ENCODE measurements at places on chromosomes 3 and 15.
A peak's percentile ranks its signal among the peaks of the same experiment; 100 is the strongest.

DNA sequence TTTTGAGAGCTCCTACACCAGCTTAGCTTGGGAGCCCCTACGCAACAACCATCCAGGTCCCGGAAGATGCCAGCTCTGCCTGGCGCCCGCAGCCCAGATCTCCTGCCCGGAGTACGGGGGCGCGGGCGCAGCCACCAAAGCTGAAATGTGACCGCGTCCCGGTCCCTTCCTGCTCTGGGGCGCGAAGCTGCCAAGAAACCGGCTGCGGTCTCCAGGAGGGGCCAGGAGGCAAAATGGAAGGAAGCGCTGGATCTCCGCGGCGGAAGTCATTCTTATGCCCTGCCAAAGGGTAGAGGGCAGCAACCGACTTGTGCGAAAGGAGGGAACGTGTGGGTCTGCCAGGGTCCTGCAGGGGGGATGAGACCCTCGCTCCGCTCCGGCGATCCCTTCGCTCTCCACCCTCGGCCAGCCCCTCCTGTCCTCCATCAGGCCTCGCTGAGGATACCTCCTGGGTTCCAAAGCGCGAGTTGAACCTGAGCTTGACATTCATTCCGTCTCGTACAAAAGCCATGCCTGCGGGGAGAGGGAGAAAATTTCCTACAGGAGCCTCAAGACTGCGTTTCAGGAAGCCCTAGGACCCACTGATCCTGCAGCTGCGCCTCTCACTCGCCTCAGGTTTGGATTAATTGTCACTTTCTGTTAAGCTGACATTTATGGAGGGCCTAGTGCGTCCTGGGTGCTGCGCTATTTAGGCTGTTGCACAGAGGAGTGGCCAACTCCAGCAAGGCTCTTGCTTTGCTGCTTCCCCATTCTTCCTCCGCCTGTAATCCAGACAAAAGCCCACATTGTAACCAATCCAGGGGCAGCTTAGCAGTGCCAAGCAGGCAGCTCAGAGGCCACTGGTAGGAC lies 98.3 kb upstream of the VGLL3 start:
- peak; percentile 17 for DNase-seq

GRCh38 chr3:174755833-174756829 lies 103.0 kb upstream of the NAALADL2 start:
- no peak for DNase-seq

DNA sequence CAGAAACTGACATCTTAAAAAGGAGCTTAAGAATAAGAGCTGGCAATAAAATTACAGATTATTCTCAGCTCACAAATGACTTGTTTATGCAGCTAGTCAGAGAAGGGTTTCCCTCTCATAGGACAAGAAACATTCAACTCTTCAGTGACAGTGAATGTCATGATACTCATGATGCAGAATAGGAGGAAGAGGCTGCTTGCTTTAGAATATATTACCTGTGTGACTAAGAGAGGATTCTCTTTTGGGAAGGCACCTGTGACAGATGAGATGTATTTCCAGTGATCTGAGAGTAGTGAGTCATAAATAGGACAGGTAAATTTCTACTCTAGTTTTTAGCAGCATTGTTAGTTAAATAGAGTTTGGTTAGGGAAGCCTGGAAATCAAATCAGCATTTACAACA lies 39.9 kb downstream of the RASA2 start:
- DNase-seq: no peak

DNA sequence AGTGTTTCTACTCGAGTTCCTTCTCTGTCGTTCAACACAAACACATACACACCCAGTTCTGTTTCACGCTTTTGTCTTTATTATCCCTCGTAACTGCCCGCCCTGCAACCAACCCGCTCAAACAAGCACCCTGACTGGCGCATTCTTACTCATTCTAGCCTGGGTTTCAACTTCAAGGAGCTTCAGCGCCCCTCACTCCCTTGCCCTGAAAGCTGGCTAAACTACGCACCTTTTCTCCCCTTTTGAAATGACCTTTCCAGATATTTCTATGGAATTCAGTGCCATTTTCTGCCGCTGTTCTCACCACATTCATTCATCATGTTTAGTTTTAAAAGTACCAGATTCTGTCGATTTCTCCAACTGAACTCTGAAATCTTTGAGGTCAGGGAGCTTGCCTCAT lies 653 bp upstream of the MFSD1 start:
- DNase-seq: no peak

- no peak for DNase-seq
Observed at GRCh38 chr3:50604628-50605588, 6.7 kb downstream of the CISH start.

Data from endothelial cell (in vitro differentiated cells).